Coronary artery (tissue), 2 donors: ENCODE measurements at places on chromosomes 3 and 15.

GRCh38 chr3:170440344-170440743, 21.7 kb downstream of the CLDN11 start:
- no peak for DNase-seq

- no peak for DNase-seq
Observed at GRCh38 chr3:11814663-11815062, 32.0 kb downstream of the TAMM41 start.

DNA sequence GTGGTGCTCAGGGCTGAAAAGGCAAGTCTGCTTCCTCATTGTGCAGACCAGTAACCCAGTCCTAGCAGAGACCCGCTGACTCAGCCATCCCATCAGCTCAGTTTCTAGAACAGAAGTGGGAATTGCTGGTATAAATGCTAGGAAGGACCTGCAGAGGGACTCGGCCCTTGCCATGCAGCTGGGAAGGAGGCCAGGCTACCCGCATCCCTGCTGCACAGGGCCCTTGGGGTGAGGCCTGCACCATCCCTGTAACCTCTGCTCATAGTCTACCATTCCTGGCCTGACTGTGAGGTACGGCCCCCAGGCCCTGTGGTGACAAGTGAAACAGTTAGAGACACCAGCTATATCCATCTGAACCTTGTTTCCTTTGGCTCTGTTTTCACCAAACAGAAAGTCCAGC, 23.5 kb downstream of the RAB6B start:
- no peak for DNase-seq

- DNase-seq: no peak
Observed at GRCh38 chr3:195020921-195021320, 250.0 kb downstream of the XXYLT1 start.

DNA sequence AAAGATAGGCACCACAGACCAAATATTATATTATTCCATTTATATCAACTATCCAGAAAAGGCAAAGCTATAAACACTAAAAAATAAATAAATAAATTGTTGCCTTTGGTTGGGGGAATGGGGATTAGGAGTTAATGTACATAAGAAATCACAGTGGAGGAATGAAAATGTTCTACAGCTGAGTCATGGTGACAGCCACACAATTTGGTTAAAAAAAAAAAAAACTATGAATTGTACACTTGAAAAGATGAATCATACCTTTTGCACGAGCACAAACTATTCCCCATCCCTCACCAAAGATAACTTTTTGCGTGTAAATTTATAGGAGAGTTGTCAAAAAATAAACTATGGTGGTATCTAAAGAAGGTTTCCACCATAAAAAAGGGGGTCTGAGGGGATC, 103.2 kb downstream of the TBC1D5 start:
- DNase-seq: no peak

GRCh38 chr3:99324636-99325203, 313.7 kb upstream of the COL8A1 start:
- no peak for DNase-seq

- DNase-seq: no peak
Observed at GRCh38 chr3:66561367-66561766, 60.5 kb upstream of the LRIG1 start.

- no peak for DNase-seq
Observed at GRCh38 chr15:60137711-60138396, 133.7 kb downstream of the FOXB1 start.

DNA sequence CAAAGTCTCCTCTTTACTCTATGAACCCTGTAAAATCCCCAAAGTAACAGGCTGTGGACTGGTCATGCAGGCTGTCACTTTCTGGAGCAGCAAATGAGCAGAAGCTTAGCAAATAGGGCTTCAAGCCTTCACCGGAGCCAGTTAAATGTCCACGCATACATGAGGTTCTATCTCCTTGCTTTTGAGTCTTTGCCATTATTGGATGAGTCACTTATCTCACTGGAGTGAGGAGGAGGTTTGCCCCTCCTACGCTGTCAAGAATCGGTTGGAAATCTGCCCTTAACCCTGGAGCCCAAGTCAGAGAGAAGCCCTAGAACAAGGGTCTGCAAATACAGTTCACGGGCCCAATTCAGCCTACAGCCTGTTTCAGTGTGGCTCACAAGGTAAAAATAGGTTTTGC, 126.1 kb upstream of the CTNNB1 start:
- DNase-seq: no peak

- no peak for DNase-seq
Observed at GRCh38 chr3:36212251-36212650, 168.1 kb upstream of the STAC start.

DNA sequence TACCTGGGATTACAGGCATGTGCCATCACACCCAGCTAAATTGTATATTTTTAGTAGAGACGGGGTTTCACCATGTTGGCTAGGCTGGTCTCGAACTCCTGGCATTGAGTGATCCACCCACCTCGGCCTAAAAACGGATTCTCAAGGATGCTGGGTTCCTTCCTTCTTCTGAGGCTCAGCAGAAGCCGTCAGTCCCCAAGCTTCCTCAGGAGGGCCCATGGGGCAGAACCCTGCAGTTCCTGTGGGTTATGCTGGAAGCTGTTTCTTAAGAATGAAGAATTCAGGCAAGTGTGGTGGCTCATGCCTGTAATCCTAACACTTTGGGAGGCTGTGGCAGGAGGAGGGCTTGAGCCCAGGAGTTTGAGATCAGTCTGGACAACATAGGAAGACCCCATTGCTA, 29.0 kb upstream of the ZNF710 start:
- DNase-seq: no peak
